ENCODE measurements at places on chromosomes 13 and 19.

DNA sequence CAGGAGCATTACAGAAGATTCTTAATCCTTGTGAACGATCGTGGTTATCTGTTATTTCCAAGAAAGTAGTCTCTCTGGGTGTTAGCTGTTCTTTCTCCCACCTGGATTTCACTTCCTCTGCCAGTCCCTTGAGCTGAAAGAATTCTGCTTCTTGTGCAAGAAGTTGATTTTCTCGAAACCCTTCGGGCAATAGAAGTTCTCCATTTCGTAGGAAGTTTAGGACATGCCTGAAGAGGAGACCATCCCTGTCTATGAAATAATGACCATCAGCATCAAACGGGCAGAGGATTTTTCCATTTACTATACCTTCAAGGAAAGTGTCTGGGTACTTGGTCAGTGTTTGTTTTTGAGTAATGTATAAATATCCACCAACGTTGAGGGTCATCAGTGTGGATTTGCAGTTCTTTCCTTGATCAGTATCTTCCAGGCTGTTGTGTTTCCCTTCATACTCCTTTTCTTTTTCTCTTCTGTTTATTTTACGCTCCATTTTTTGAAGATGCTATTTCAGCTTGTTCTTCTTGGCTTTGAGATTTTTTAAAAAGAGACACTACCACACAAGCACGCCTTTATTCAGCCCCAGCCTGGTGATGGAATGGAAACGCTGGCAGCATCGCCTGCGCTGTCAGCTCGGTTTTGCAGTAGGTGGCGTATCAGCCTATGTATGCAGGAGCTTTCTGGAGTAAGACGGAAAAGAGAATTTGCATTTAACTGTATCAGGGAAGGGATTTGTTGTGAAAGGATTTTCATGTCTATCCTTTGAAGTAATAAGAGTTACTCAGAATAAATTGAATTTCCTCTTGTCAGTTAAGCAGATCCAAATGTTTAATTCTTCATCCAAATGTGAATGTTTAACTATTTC, 6.5 kb downstream of the KCTD4 start:
- no peak for DNase-seq

DNA sequence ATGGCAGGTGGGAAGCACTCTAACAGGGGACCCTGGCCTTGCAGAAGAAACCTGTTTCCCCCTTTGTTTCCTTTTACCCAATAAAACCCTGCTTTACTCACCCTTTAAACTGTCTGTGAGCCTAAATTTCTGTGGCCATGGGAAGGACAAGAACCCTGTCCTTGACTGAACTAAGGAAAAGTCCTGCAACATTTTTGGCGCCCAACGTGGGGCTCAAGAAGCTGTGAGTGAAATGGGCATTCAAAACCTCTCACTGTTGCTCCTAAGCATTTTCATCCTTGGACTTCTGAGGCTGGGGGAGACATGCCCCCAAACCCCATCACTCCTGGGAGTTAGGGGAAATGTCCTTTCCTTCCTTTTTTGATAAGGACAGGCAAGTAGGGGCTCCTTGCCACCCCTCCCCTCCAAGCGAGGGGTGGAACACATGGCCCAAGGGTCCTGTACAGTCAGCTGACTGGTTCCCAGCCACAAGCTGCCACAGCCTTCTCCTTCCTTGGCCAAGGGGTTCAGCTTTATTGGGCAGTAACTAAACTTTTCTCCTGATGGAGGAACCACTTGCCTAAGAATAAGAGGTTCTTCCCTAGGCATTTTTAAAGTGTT, 381.6 kb downstream of the KLF5 start:
- DNase-seq = no peak

GRCh38 chr13:110209950-110210603, 96.9 kb downstream of the COL4A1 start:
- no peak for DNase-seq

DNA sequence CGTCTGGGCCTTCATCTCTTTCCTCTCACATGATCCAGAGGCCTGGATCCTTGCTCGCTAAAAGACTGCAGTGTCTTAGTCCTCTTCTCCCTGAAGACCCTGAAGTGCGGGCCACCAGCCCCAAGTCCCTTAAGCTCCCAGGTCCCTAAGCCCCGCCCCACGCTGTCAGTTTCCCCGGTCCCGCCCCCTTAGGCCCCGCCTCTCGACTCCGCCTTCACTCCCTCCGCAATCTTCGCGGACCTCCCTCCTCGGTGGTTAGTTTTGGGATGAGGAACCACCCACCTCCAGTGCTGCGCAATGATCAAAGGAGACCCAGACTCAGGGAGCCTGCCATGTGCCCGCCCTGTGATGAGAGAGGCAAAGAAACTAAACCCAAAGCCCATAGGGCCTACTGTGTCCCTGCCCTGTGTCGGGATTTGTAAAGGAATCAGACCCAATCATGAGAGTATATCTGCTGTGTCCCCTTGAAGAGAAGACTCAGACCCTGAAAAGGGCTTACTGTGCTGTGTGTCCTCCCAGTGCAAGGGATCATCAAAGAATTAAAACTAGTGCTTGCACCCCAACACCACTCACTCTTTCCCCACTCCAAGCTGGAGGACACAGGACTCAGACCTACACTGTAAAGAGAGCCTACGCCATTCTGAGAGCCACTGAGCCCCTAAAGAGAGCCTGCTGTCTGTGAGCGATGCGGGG, 3.0 kb upstream of the COX6B1 start:
- no peak for DNase-seq
